ENCODE measurements at places on chromosomes 13 and 19.

DNA sequence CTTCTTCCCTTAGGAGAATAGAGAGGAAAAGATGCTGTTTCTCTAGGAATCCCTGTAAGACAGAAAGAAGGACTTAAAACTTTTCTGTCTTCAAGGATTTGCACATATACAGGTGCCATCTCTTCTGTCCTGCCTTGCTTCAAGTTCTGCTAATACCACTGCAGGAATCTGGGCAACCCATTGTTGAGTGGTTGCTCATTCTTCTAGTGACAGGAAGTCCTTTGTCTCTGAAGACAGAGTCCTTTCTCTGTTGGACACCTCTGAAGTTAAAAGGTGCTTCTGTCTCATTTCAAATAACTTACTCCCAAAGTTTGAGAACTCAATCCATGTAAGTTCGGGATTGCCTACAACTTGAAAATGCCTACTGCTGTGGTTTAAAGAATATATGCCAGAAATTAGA lies 114.4 kb upstream of the TMTC4 start:
- DNase-seq = no peak

GRCh38 chr13:104382951-104383350 lies 1316.7 kb upstream of the SLC10A2 start:
- no peak for DNase-seq

DNA sequence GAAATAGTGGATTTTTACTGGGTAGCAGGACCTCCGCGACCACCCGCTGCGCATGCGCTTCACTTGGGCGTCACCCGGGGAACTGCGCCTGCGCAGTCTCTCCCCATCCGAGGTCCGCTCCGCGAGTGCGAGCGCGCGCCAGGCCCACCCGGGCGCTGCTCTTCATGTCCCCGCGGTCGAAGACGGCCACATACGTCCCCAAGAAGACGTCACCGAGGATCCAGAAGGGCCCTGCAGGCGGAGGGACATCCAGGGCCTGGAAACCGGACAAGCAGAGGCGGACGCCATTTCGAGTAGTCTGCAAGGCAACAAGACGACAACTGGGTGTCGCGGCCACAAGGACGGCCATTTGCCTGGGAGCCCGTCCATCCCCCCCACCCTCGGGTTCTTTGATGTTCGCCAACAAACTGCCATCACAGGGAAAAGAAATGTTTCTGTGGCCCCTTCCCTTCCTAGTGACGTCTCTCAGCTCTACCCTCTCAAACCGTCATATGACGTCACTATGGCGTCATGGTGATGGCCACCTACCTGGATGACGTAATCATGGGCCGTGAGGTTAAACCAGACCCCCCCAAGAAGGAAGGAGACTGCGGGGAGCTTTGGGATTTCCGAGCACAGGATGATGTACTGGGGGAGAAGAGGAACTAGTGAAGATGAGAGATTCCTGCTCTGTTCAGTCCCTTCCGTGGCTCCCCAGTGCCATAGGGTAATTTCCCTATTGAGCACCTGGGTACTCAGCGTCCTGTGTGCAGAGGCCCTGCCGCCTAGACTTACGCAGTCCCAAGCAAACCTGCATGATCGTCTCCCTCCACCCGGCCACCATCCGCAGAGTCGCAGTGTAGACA lies 6.7 kb downstream of the NAPSA start:
- DNase-seq = no peak

DNA sequence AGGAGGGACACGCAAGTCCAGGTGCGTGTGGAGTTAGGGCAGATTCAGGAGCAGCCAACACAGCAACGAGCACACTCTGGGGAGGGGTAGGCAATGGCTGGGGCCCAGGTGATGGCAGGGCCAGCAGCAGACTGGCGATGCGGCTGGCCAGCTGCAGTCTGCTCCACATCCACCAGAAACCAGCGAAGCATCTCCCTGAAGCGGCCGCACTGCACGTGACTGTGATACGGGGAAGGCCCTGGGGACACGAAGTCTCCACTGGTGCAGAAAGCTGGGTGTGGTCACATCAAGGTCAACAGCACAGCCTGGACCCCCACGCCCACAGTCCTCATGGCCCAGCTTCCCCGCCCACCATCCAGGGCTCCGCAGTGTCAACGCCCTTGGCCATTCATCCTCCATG lies 21.3 kb upstream of the EPHX3 start:
- DNase-seq = no peak

- no peak for DNase-seq
Observed at GRCh38 chr13:40624383-40624782, 42.1 kb downstream of the FOXO1 start.

GRCh38 chr13:79492918-79493594 lies 12.1 kb downstream of the NDFIP2 start:
- DNase-seq = no peak

DNA sequence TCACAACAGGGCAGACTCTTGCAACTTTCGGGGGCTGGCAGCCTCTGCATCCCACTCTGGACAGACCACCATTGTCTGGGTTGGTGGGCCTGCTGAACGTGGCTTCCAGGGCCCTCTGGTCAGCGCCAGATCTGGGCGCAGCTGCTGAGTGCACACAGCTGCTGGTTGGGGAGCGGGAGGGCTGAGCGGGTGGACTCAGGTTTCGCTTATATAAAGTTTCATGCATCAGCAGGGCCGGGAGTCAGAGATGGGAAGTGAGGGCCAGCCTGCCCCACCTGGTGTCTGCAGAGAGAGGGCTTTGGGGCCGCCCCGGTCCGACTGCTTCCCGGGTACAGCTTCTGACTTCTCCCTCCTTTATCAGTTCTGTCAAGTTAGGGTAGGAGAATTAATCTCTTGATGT lies 6.9 kb downstream of the ARHGEF7 start:
- no peak for DNase-seq

- DNase-seq = no peak
Observed at GRCh38 chr13:20810808-20811207, 37.0 kb upstream of the EEF1AKMT1 start.

DNA sequence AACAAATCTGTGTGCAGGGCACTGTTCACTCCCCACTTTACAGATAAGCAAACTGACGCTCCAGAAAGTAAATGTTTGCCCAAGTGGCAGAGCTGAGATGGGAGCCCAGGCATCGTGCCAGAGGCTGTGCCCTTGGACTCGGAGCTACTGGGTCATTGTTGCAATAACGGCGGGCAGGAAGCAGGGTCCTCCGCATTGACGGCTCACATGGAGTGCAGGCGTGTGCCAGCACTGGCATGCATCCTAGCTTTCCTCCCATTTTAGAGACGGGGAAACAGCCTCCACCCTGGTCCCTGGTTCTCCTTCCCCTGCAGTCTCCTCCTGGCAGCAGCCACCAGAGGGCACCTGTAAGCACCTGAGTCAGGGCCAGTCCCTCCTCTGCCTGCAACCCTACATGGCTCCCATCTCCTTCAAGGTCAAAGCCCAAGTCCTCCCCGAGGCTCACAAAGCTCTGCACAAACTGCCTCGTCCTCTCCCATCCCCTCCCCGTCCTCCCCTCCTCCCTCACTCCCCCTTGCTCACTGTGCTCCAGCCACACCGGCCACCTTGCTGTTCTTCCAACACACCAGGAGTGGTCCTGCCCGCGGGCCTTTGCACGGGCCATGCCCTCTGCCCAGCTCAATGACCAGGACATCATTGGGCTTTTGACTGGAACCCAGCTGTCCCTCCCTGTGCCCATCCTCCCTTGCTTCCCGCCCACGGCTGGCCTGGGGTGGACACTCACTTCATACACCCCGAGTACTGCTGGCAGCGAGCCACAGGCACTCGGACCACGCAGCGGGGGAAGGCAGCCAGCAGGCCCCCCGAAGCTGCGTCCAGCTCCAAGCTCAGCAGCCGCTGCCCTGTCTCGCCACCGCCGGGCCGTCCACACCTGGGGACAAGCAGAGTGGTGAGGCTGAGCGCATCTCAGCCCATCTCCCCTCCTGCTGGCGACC lies 7.7 kb upstream of the LRG1 start:
- DNase-seq = no peak

DNA sequence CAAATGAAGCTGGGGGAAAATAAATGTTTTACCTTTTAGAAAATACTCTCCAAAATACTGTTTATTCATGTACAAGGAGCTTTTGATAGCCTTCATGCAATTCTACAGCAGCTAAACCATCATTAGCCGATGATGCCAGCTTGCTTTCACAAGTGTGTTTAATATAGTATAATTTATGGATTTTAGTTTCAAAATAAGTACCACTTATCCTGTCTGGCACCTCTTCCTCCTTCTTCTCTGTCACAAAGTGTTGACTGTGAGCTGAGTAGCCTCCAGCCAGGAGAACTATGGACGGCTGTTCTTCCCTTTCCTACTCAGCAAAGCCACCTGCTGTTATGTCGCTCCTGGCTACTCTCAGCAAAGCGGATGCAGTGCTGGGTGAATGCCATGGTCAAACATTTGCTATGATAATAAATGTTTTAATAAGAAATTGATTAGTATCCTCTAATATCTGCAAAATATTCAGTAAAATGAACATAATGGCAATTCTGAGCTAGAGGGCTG lies 238.2 kb downstream of the LIG4 start:
- DNase-seq = no peak

DNA sequence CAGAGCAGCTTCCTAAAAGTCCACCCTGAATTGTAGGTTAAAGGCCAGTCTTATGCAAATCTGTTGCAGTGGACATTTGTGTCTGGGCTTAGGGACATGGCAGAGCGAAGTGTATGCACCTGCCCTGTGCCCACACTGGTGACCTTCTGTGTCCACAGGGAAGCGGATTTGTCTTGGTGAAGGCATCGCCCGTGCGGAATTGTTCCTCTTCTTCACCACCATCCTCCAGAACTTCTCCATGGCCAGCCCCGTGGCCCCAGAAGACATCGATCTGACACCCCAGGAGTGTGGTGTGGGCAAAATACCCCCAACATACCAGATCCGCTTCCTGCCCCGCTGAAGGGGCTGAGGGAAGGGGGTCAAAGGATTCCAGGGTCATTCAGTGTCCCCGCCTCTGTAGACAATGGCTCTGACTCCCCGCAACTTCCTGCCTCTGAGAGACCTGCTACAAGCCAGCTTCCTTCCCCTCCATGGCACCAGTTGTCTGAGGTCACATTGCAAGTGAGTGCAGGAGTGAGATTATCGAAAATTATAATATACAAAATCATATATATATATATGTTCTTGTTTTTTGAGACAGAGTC lies 25.5 kb downstream of the CYP2B6 start:
- no peak for DNase-seq

DNA sequence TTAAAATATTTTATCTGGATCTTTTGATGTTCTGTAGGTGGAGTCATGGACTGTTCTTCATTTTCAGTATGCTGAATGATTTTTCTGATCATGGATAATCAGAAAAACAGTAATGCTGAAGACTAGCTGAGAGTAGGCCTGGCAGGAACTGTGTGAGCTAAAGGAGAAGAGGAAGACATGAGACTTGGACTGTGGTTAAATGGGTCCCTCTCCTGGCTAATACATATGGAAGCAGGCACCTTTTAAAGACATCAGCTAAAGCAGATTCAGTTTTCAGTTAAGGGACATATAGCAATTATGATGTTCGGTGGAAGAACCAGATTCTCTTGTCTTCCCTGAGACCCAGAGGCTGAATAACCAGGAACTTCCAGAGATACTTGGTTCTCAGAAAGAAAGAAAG lies 169.4 kb downstream of the OLFM4 start:
- DNase-seq = no peak

DNA sequence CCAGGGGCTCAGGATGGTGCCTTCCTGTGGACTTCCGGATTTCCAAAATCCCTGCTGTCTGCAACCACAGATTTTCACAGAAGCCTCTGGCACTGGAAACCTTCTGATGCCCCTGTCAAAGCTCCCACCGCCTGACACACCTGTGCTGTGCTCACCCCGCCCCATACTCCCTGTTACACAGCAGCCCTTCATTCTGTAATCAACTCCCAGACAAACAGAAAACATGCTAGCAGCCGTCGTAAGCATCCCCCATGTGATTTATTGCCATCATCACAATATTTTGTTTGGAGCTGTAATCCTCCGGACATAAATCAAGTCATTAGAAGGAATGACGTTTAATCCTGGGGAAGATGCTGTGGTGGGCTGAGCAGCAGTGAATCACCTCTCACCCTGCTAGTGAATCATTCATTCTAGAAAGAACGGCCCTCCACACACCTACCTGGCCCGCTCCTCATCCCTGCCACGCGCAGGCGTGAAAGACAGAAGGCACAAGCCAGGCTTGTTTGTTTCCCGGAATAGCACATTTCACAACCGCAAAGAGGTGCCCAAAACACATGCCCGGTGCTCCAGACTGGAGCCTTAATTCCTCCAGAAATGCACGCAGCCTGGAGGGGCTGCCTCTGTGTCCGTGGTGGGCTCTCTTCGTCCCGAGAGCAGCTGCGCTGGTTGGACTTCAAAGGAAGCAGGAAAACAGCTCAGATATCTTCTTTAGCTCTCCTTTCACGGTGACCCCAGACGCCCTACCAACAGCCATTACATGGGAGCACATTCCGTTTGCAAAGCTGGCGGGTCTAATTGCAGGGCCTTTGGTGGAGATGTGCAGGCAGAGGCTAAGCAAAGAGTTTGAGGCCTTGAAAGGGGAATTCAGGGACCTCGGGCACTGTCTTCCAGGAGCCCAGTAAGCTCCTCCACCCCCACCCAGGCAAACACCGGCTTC lies 41.3 kb upstream of the KCTD15 start:
- no peak for DNase-seq

GRCh38 chr19:29724102-29724641 lies 9.1 kb upstream of the C19orf12 start:
- no peak for DNase-seq

GRCh38 chr13:26310003-26310402 lies 56.1 kb downstream of the CDK8 start:
- DNase-seq = no peak

DNA sequence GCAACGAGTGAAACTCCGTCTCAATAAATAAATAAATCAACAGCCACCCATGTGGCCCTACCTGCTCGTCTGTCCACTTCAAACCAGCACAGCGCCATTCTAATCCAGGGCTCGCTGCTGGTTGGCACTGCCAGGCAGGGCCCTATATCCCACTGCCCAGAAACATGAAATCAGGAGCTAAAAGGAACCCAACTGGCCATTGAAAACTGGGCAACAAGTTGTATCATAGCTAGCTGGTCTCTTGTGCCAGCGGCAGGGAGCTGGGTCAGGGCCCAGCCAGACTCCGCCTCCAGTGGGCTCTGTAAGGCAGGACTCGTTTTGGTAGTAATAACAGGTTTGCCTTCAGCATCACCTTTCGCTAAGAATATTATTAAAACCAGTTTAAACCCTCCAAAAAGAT lies 39.3 kb downstream of the GGACT start:
- DNase-seq = no peak

DNA sequence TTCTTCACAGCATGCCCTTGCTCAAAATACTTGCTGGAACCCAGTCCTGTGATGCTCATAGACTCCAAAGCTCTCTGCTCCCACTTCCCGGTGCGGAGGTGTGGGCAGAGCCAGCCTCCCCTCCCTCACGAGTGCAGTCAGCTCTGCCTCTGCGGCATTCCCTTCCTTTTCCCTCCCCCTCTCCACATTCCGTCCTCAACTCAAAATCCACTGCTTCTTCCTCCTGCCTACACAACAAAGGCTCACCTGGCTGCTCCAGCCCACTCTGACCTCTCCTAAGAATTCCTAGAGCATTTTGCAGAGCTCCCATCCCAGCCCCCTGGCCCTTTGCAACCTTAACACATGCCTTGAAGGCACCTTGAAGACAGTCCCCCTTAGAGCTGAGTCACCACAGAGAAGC lies 527.9 kb downstream of the MYO16 start:
- DNase-seq = no peak
